ENCODE measurements at places on chromosomes 7 and 10.

DNA sequence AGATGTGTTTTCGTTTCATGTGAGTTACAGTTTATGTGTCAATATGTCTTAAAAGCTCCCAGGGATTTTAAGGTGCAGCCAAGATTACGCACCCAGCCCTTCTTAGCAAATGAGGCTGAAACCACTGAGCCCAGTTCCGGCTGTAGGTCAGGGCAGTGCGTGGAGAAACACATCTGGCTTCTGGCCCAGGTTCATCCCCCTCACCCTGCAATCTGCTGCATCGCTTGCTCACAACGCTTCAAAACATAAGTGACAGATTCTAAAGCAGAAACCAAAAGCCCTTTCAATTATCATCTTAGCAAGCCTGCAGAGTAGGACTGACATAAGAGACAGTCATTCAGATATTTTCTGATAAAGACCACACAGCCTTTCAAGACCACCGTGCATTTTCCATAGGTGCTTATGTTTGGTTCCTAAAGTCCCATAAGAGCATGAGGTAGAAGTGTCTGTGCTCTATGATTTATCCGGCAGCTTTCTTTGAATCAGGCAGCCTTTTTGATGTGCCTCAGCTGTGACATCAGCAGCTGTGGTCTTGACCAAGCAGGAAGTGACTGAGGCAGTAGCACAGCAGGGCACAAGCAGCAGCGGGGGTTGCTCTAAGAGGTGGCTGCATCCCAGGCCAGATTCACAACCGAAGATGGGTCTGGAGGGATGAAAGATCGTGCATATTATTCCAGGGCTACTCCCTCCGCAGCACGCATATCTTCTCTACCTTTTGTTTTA, 72.1 kb upstream of the LYZL2 start:
- DNase-seq = peak; percentile 8
- no peaks in the 10 kb centered on the region for H3K27me3 ChIP-seq
- no peak overlapping the region for H3K4me3 ChIP-seq

DNA sequence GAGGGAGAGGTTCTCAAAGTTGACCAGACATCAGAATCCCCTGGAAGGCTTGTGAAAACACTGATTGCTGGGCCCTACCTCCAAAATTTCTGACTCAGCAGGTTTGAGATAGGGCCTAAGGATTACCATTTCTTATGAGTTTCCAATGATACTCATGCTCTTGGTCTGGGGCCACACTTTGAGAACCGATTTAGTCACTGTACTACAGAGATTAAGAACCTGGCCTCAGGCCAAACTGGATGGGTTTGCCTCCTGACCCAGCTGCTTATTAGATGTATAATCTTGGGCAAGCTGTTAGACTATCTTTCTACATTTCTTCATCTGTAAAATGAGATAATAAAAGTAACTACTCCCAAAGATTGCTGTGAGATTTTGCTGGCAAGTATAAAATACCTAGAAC, 77.1 kb upstream of the SCIN start:
- no peak overlapping the region for H3K4me3 ChIP-seq
- no peaks in the 10 kb centered on the region for H3K4me1 ChIP-seq
- no peaks in the 10 kb centered on the region for H3K36me3 ChIP-seq
- DNase-seq = no peak
- H3K27me3 ChIP-seq = no peaks in the 10 kb centered on the region

DNA sequence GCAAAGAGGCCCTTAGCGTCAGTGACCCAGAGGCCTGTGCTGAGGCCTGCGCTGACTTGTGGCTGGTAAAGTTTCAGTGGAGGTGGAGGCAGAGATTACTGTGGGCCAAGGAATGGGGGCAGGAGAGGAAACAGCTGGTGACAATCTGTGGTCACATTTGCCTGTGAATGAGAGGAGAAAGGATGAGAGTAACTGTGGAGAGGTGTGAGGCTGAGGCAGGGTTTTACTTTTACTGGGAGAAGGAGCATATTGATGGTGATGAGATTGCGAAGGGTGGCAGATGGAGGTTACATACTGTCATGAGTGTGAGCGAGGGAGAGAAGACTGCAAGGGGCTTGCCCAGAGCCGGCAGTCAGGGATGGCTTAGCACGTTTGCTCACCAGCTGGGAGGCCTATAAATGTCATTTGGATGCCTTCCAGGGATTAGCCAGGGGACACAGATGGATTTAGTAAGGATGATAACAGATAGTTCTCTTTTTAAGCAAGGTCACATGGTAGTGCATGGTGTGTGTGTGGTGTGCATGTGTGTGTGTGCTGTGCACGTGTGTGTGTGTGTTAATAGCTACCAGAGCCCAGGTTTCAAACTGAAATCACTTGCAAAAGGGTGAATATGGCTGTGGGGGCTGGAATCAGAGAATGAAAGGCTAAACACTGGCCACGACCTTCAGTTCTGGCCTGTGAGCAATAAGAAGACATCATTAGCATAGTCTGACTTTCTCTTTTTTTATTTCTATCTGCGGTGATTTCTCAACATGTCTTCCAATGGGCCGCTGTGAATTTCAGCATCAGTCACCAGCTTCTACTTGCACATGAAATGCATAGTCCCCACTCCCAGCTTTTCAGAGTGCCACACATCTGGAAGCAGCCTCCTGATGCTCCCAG, 291.5 kb upstream of the ZNF32 start:
- no peaks in the 10 kb centered on the region for H3K27me3 ChIP-seq
- no peak overlapping the region for H3K4me3 ChIP-seq
- no peaks in the 10 kb centered on the region for H3K4me1 ChIP-seq
- H3K27ac ChIP-seq = no peak overlapping the region
- no peaks in the 10 kb centered on the region for H3K36me3 ChIP-seq

GRCh38 chr10:56329961-56330360, 31.1 kb downstream of the ZWINT start:
- H3K27me3 ChIP-seq = no peaks in the 10 kb centered on the region
- H3K36me3 ChIP-seq = no peaks in the 10 kb centered on the region
- no peak overlapping the region for H3K4me3 ChIP-seq
- no peaks in the 10 kb centered on the region for H3K4me1 ChIP-seq
- H3K27ac ChIP-seq = no peak overlapping the region
- no peak for DNase-seq

- H3K27me3 ChIP-seq = no peaks in the 10 kb centered on the region
- H3K36me3 ChIP-seq = peaks cover 24% of the 10 kb centered on the region
- H3K27ac ChIP-seq = no peak overlapping the region
- no peak overlapping the region for H3K4me3 ChIP-seq
- peaks cover 6% of the 10 kb centered on the region for H3K4me1 ChIP-seq
These were observed 41.5 kb downstream of the MINPP1 start for GRCh38 chr10:87546210-87546609.

DNA sequence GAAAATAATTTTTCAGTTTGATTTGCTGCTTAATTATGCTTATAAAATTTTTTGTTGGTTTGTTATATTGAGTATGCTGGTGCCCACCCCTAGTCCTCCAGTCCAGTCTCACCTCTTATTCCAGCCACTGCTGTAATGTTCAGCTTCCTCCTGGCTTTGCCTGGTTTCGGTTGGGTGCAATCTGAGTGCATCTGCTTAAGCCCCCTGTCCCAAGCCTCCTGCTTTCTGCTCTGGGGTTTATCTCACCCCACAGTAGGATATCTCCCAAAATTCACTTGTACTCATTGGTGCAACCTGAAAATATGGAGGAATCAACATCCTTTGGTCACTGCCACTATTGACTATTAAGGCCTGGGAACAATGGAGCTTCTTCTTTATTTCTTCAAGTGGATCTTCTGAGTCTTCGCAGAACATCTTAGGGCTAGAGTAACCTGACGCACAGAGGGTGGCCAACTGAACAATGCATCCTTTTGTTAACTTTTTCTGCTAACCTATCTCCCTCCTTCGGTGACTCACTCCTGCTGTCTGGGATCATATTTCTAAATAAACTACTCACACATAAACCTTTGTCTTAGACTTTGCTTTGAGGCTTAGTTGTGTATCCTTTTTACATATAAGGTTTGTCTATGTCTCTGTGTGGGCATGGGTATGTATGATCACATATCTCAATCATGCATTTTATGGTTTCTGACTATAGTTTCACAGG, 19.1 kb upstream of the SOSTDC1 start:
- no peaks in the 10 kb centered on the region for H3K36me3 ChIP-seq
- H3K27me3 ChIP-seq = no peaks in the 10 kb centered on the region
- H3K27ac ChIP-seq = no peak overlapping the region
- no peak overlapping the region for H3K4me3 ChIP-seq
- no peaks in the 10 kb centered on the region for H3K4me1 ChIP-seq
